ENCODE measurements at places on chromosomes 6 and 20.
A peak's percentile ranks its signal among the peaks of the same experiment; 100 is the strongest.

DNA sequence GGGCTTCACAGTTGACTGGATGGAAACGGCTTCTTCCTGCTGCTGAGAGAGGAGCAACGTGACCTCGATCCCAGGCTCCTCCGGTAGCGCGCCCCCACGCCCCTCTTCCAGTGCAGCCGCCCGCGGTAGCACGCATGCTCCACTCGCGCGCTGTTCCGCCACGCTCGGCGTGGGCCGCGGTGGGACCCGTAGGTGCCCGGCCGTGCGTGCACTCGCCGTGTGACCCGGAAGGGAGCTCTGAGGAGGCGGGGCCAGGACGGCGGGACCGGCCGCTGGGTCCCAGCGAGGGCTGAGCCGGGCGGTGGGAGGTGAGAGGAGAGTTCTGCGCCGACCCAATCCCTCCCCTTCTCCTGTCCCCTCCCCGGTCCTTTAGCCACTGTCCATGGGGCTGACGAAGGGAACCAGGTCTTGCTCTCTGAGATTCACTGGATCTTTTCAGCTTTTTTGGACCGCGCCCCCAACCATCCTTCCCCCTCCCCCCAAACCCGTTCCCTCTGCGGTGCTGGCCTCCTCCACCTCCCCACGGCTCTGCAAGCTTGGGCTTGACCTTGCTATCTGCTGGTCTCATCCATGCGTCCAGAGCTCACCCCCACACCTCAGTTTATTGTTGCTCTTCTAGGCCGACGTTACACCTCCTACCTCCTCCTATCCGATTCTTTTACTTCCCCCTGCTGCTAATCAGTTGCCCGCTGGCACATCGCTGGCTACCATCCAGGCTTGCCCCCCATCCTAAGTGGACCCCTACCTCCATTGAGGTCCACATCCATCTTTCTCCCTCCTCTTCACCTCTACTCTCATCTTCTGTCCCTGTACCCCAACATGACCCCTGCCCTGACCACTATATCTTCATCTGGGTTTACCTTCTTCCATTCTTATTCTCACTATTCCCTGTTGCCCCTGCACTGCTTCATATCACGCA, at the start of gene CUL9:
TSS of gene CUL9 (plus strand) at position 255 of the 919 bp plus-strand sequence. CDS start 2,115 bp downstream, outside the sequence.
- no peaks in the 10 kb centered on the region for H3K27me3 ChIP-seq
- H3K4me3 ChIP-seq = peak within 1 kb of the TSS; percentile 99
- peak; percentile 89 for DNase-seq
- peaks cover 28% of the 10 kb centered on the region for H3K36me3 ChIP-seq
- peaks cover 35% of the 10 kb centered on the region for H3K4me1 ChIP-seq

DNA sequence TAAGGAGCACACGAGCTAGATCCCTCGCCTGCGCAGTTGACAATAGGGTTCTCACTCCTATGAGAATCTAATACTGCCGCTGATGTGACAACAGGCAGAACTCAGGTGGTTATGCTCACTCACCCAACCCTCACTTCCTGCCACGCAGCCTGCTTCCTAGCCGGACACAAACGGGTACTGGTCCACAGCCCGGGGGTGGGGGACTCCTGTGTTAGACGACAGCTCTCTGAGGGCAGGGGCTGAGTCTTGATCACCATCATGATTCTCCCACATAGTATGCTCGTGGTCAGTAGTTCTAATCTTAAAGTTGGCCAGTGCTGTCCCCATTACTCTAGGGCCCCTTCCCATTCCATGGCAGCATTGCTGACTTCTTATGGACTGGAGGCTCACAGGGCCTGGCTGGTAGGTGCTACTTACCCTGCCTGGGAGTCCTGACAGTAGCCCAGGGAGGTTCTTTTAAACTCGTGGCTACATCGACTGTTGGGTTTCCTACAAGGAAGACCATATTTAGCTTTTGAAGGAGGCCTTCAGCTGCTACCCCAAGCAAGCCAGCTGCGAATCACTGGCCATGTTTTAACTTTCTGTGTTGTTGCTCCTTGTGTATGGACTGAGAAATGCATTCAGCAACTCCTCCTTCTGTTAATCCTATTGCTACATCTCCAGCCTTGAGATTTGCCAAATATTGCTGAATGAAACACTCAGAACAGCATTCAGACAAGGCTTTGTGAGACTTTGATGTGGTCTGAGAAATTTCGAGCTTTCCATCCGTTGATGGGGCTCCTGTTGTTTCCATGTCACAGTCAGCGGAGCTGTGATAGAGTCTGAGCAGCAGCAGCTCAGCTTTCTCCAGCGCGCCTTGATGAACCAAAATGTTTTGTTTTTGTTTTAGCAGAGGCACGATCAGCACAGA, 300.3 kb downstream of the NRN1 start:
- peaks cover 15% of the 10 kb centered on the region for H3K36me3 ChIP-seq
- H3K27me3 ChIP-seq = no peaks in the 10 kb centered on the region
- DNase-seq = peak; percentile 48

GRCh38 chr20:49729780-49730179, 16.1 kb upstream of the B4GALT5 start:
- H3K27me3 ChIP-seq = peaks cover 25% of the 10 kb centered on the region
- no peaks in the 10 kb centered on the region for H3K36me3 ChIP-seq
- H3K4me3 ChIP-seq = no peak overlapping the region
- DNase-seq = no peak
- peaks cover 10% of the 10 kb centered on the region for H3K4me1 ChIP-seq

GRCh38 chr6:17688481-17688880, 18.2 kb downstream of the NUP153 start:
- H3K27me3 ChIP-seq = no peaks in the 10 kb centered on the region
- no peak for DNase-seq
- no peak overlapping the region for H3K27ac ChIP-seq
- peaks cover 29% of the 10 kb centered on the region for H3K4me1 ChIP-seq
- peaks cover 28% of the 10 kb centered on the region for H3K36me3 ChIP-seq
- no peak overlapping the region for H3K4me3 ChIP-seq

- H3K36me3 ChIP-seq = peaks cover 1% of the 10 kb centered on the region
- no peak overlapping the region for H3K4me3 ChIP-seq
- H3K27me3 ChIP-seq = no peaks in the 10 kb centered on the region
- no peak overlapping the region for H3K27ac ChIP-seq
- peaks cover 3% of the 10 kb centered on the region for H3K4me1 ChIP-seq
- no peak for DNase-seq
These were observed 117.1 kb downstream of the ISM1 start for GRCh38 chr20:13338097-13338661.

DNA sequence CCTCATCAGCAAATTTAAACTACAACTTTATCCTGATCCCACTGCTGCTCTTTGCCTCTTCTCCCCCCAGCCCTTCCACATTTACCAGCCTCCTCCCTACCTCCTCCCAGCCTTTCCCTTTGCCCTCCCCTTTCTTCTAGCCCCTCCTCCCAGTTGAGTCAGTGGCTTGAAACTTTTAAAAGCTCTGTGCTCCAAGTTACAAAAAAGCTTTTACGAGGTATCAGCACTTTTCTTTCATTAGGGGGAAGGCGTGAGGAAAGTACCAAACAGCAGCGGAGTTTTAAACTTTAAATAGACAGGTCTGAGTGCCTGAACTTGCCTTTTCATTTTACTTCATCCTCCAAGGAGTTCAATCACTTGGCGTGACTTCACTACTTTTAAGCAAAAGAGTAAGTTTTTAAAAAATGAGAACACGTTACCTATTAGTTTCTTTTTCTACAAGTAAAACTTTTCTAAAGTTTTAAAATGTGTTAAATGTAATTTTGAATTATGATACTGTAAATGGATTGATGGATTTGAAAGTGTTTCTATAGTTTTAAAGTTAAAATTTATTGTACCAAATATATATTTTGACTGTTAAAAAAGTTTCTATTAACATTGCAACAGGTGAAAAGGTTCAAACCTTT, at the start of gene GJA1:
TSS of gene GJA1 (plus strand) at position 203 of the 626 bp plus-strand sequence. CDS start 11,202 bp downstream, outside the sequence.
- no peaks in the 10 kb centered on the region for H3K36me3 ChIP-seq
- no peak within 1 kb of the TSS for H3K27ac ChIP-seq
- H3K4me3 ChIP-seq = peak within 1 kb of the TSS; percentile 90
- no peak for DNase-seq
- peaks cover 43% of the 10 kb centered on the region for H3K27me3 ChIP-seq
- H3K4me1 ChIP-seq = peaks cover 15% of the 10 kb centered on the region

GRCh38 chr6:137912813-137913212, 45.8 kb downstream of the TNFAIP3 start:
- H3K4me1 ChIP-seq = peaks cover 24% of the 10 kb centered on the region
- no peak for DNase-seq
- H3K4me3 ChIP-seq = no peak overlapping the region

DNA sequence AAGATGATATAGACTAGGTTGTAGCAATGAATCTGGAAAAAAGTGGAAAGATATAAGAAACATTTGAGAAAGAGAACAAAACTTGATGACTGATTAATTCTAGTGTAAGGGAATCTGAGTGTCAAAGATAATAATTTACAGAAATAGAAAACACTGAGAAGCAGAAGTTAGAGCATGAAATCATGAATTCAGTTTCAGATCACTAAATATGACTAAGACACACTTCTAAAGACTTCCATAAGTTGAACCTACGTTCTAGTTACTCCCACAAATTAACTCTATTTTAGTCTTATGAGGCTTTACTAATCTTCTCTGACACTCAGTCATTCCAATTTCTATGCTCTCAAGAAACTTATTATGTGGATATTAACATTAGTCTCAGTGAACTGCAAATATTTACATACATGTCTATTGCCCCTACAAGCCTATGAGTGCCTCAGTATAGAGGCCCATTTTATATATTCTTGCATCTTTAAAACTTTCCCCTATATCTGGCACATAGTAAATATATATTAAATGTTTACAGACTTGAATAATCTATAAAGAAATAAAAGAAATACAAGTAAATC, 30.4 kb downstream of the IBTK start:
- H3K4me1 ChIP-seq = no peaks in the 10 kb centered on the region
- peaks cover 26% of the 10 kb centered on the region for H3K36me3 ChIP-seq
- H3K27ac ChIP-seq = no peak overlapping the region
- no peak overlapping the region for H3K4me3 ChIP-seq
